ENCODE measurements at places on chromosomes 5 and 9. TPM values are rescaled to one million over a fixed set of nuclear protein-coding genes. Genes with fewer than 3 reads are reported as not detected.

The AK8 gene
- polyA plus RNA-seq, result 0.64 TPM

DNA sequence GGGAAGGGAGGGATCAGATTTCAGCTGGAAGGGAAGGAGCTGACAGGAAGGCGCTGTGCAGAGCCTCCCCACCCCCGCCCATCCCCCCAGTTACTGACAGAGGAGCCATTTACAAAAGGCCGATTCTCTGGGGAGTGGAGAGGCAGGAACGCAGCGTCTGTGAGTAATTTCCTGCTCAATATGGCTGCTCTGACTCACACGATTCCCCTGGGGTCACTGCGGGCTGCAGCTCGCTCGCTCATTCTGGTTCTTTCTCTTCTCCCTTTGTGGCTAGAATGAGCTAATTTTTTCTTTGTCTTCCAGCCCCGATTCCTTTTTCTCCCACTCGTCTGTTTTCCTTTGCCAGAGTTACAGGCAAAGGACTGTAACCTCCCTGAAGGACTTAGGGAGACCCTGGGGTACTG lies 28.8 kb downstream of the PTPA start:
- H3K27ac ChIP-seq, result peak overlapping the region; percentile 97
- peaks cover 46% of the 10 kb centered on the region for H3K4me1 ChIP-seq
- H3K27me3 ChIP-seq, result no peaks in the 10 kb centered on the region
- peak overlapping the region; percentile 29 for H3K4me3 ChIP-seq
- peak; percentile 93 for DNase-seq
- H3K36me3 ChIP-seq, result no peaks in the 10 kb centered on the region

DNA sequence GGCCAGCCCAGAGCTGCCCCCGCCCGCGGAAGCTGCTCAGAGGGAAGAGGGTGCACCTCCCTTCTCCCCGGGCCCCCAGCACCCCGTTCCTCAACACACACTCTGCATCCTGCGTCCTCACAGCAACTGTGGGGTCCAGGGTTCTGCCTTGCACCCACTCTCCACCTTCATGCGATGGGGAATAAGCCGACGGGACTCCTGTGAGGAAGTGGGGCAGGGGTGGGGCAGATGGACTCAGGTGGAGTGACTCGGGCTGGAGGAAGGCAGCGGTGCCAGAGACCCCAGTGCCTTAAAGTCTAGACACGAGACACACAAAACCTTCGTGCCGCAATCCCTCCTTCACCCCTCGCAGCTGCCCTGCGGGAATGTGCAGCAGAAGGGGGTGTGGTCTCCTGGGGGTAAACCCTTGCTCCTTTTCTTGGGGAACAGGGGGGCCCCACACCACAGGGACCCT lies 8.6 kb downstream of the BRD3 start:
- H3K36me3 ChIP-seq, result no peaks in the 10 kb centered on the region
- H3K4me1 ChIP-seq, result peaks cover 48% of the 10 kb centered on the region
- H3K27me3 ChIP-seq, result no peaks in the 10 kb centered on the region

- DNase-seq, result no peak
- H3K4me1 ChIP-seq, result peaks cover 2% of the 10 kb centered on the region
- no peaks in the 10 kb centered on the region for H3K36me3 ChIP-seq
- no peaks in the 10 kb centered on the region for H3K27me3 ChIP-seq
- no peak overlapping the region for H3K27ac ChIP-seq
Observed at GRCh38 chr5:109714592-109714991, 24.9 kb downstream of the MAN2A1 start.
